ENCODE measurements at places on chromosomes 6 and 20.

- no peak for DNase-seq
Observed at GRCh38 chr6:88574651-88575050, 388.8 kb downstream of the RNGTT start.

GRCh38 chr6:152701863-152702401, 4.2 kb downstream of the MYCT1 start:
- DNase-seq: no peak

- DNase-seq: no peak
Observed at GRCh38 chr6:160428069-160428430, 79.9 kb downstream of the SLC22A3 start.

GRCh38 chr6:116872771-116873170, 4.3 kb upstream of the RFX6 start:
- DNase-seq: no peak

DNA sequence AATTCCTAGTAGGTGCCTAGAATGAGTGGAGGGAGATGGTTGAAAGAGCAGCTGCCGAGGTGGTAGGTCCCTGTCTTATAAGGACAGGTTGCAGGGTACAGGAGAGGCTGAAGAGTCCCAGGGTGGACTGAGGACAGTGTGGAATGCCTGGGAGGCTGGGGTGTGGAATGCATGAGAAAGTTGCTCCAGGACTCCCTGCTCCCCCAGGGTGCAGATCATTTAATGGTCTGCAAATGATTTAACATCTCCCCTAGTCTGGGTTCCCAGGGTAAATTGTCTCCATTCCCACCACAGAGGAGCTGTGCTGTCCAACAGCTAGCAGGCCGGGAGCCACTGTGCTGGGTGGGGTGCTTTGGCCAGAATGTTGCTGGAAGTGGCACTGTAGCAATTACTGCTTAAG, 76.0 kb downstream of the CD83 start:
- no peak for DNase-seq

DNA sequence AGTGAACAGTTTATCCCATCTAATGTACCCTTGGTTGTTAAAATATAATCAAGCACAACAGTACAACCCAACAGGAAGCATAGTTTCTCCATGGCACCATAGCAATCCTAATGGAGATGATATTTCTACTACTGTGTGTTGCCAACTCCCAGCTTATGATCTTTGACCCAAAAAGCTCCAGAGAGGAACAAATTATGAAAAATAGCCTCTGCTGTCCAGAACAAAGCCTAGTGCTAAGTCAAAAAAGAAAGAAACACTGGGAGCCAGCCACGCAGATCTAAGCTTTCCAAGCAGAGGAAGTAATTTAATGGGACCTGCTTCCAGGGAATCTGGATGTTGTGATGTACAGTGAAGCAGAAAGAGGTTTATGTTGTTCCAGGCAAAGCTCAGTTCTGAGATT, 52.2 kb upstream of the TASP1 start:
- no peak for DNase-seq

- no peak for DNase-seq
Observed at GRCh38 chr6:39173270-39173669, 56.0 kb downstream of the KCNK5 start.

- DNase-seq: peak; percentile 60
Observed at GRCh38 chr20:35883778-35884540, 70.3 kb downstream of the SCAND1 start.

DNA sequence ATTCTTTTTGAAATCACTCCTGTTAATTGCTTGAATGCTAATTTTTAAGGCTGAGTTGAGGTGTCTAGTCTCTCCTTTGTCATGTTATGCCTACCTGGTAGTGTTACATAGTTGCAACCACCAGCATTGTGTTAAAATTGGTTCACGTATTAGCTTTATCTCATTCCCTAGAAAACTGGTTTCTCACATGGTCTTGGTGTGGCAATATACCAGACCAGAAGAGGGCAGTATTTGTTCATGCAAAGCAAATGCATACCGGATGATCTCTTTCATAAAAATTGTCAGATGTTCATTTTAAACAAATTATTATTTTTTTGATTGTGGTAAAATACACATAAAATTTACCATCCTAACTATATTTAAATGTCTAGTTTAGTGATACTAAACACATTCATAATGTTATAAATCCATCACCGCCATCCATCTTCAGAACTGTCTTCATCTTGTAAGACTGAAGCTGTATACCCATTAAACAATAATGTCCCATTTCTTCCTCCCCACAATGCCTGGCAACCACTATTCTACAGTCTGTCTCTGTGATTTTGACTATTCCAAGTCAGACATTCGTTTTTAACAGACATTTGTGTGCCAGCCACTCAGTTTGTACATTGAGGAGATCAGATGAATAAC, 92.8 kb downstream of the ATRN start:
- DNase-seq: no peak

DNA sequence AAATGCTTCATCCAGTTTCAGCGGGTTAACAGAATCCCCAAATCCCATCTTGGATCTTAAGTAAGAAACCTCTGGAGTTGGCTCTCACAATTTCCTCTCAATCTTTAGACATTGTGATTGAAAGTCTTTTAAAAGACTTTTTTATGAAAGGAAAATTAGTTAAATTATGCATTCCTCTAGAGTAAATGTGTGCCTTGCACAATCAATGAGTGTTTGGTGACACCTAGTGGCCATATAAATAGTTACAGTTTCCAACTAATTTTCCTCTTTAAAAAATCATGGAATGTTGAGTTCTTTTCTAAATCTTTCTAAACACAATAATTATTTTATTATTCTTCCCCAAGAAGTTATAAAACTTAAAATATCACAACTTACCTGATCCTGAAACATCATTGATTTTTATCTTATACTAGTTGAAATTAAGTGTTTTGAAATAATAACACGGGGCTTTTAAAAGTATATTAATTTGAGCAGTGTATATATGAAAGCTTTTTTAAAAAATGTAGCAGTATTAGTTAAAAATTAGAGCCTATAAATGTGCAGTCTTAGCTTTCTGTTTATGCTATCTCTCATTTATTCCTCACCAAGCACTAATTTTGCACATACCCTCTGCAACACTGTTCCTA, 66.4 kb downstream of the PKHD1 start:
- DNase-seq: no peak

DNA sequence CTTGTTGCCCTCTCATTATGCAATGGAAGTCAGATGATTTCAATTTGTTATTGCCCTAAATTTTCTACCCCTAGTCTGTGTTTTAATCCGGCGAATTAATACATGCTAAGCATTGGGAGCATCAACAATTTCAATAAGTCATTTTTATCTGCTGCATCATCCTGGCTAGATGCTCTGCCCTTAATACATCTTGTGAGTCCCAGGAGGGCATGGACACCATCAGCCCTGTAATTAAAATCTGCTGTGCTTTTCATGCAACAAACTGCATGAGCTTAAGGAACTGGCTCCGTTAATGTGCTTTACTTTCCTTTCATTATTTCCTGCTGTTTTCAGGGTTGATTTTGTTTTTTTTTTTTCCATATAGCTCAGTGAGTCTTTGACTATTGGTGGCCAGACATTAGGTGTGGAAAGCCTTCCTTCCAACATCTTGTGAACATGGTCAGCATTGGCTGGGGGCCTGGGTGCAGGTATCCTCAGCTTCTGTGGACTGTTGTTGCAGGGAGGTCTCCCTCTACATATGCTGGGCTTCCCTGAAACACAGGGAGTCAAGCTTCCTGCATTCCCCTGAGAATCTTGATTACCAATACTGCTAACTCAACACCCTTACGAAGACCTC, 8.5 kb upstream of the PBOV1 start:
- DNase-seq: no peak

DNA sequence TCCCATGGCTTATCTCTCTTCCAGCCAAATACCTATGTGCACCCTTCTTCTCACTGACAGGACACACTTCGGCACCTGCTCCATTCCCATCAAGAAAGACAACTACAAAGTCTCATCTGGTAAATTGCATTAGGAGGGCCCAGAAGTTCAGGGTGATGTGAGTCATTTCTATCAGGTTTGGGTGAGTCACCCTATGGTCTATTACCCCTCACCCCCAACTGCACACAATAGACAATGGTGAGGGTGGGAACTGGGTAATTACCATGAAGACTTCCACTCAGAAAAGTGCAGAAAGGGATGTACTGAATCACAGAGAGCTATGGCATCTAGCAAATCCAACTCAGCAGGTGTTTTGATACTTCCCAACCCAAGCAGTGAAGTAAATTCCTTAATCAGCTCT, 54.8 kb downstream of the OPN5 start:
- DNase-seq: no peak

- DNase-seq: no peak
Observed at GRCh38 chr6:164098857-164099267, 684.3 kb downstream of the QKI start.

DNA sequence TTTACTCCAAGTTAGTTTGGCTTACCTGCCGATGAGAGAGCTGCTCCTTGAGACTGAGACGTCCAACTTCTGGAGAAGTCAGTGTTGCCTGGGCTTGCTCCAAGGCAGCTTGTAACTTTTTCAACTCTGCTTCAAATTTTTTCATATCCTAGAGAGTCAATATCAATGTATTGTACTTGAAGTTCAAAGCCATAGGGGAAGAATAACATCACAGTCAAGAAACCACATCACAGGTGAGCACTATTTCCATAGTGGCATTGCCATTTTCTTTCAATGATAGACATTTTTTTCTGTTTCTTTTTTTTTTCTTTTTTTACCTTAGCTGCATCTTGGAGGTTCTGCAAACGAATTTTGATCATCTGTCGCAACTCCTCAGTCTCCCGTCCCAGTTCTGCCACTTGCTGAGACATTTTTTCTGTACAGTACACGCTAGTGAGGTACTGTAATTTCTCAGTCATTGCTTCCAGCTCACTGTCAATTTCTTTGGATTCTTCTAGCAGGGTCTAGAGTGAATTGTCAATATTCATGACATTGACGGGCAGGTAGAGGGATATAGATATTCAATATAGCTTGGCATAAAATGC, 326.7 kb downstream of the SYNE1 start:
- DNase-seq: peak; percentile 11

DNA sequence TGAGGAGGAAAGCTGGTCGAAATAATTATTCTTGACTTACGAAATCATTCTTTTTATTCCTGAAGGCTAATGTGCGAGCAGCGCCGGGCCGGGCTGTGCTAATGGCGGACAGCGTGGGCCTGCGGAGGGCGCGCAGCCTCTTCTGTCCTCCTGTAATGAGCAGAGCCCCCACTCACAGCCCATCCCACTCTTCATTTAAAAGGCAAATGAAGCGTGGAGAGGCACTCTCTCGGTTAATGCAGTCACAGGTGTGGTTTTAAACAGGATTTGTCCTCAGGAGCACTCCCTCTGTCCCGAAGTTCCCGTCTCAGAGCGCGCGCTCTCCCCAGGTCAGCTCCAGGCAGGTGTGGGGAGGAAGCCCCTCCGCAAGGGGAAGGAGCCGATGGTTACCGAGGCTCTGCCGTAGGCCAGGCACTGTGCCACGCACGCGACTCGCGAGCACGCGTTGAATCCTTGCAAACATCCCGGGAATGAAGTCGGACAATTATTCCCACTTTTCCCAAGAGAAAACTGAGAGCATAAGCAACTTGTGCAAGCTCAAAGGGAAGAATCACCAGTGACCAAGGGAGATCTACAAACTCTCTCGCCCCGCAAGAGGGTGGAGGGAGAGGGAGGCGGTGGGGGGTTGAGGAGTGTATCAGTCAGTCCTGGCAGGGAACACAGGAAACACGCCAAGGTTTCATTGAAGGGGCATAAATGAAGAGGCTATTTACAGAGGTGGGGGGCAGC, 35.5 kb upstream of the ZFAND3 start:
- DNase-seq: no peak

DNA sequence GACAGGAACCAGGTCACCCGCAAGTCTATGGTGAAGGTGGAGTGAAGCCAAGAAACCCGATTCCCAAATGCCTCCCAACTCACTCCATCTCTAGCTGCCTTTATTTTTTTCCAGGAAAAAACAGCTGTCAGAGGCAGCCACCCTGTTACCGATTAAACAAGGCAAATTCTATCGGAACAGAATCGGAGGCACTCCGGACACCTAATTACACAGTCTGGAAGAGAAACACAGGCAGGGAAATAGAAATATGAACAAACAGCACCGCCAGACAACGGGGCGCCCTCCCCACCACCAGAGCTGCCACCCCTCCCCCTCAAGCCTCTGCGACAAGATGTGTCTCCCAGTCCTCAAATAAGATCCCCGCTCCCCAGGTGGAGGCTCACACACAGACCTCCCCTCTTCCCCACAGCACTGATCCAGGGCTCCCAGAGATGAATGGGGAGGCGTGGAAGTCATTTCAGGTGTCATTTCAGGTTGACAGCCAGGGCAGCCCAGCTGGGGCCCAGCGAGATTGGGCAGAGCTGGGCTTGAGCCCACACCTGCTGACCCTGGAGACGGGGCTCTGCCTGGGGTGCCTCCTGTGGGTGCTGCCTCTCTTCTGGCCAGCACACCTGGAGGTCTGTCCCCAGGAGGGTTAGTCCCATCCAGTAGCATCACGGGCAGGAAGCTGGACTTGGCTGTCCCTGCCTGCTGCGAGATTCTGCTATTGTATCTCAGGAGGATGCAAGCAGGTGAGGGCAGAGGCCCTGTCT, 19.8 kb upstream of the VSTM2L start:
- no peak for DNase-seq

DNA sequence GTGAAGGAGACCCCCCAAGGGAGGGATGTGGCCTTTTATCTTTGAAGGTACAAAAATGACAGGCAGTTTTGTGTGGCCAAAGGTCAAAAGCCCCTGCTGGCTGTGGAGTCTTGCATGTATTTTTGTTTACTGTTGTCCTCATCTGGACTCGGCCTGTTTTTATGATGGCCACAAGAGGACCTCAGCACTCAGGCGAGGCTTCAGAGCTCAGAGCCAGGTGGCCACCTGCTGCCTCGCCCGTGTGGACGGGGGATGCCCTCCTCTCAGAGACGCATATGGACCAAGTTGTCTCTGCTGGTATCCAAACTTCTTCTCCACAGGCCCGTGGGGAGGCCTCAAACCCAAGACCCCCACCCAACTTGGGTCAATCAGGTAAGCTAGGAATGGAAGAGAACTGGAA, 118.2 kb downstream of the DACT2 start:
- DNase-seq: no peak

- no peak for DNase-seq
Observed at GRCh38 chr6:146999766-147000165, 204.5 kb upstream of the STXBP5 start.

- DNase-seq: no peak
Observed at GRCh38 chr6:31588871-31589650, 3.0 kb downstream of the LST1 start.

DNA sequence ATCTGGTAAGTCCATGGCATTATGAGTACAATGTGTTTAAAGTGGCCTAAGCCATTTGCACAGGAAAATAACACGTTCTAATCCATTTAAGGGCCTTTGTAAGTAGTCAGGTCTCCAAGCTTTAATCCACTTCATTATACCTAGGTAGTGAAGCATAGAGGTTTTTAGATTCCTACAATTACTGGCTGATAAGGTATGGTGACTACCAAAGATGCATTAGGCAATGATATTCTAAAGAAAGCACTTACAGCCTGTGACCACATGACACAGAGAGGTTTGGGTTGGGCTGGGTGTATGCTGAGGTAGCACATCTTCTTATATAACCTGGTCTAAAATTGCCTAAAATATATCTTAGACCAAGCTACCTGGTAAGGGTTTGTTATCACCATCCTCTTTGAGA, 504.4 kb downstream of the TFAP2B start:
- no peak for DNase-seq

GRCh38 chr20:13632431-13632830, 6.3 kb downstream of the TASP1 start:
- no peak for DNase-seq

Measured in activated CD4-positive, alpha-beta T cell treated with anti-CD3 and anti-CD28 coated beads for 4 hours (primary cell).